ENCODE measurements at places on chromosomes 5 and 9.

- no peak for DNase-seq
These were observed 56.6 kb downstream of the ADAM19 start for GRCh38 chr5:157518963-157519362.

DNA sequence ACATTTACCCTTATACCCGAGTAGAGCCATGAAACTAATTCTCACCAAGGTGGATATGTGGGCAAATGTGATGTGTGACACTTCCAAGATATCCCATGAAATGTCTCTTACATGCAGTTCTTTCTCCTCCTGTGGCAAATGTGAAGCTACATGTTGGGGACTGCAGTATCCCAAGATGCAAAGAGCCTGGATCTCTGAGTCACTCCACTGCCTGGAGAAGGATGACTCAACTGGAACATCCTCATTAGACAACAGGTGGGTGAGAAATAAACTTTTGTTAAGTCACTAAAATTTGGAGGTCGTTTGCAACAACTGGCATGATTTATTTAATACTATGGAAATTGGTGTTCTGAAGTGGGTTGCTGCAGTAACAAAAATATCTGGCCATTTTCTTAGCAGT is 36.5 kb upstream of the TENT4A start:
- no peak for DNase-seq

DNA sequence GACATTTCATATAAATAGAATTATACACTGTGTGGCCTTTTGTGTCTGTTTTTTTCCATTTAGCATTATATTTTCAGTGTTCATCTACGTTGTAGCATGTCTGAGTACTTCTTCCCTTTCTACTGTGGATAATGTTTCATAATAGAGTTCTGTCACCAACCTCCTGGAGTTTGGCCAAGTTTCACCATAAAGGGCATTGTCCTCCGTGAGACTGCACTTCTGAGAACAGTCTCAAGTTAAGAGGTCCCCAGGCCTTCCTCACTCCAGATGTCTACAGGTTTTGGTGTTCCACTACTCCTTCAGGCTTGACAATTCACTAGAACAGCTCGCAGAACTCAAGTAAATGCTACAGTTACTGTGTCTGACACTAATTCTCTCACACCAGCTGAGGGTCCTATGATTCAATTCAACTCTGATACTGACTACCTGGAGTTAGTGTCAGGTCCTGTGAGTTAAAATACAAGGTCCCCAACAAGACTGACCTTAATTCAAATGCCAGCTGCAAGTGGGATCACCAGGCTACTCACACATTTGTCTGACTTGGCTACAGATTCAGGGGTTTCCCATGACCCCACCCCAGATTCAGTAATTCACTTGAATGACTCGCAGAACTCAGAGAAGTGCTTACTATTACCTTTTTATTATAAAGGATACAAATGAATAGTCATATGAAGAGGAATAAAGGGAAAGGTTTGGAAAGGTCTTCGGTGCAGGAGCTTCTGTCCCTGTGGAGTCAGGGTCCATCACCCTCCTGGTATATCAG is 31.1 kb downstream of the SLC35A4 start:
- no peak for DNase-seq

DNA sequence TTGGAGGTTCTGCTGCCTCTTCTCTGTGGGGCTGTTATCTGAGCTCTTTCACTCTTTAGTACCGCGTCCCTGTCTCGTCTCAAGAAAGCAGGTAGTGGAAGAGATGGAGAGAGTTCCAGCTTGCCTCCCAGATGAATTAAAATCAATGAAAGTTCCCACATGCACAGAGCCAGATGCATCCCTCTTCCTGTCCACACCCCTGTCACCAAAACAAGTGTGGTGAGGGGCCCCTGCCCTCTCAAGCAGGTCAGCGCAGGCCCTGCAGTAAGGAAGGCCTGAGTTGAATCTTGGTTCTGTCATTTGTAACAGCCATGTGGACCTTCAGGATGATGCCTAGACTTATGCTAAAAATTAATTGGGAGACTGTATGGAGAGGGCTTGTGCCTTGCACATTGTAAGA is 26.9 kb downstream of the GALNT10 start:
- no peak for DNase-seq

GRCh38 chr5:108661590-108662219 is 86.0 kb upstream of the FER start:
- no peak for DNase-seq

DNA sequence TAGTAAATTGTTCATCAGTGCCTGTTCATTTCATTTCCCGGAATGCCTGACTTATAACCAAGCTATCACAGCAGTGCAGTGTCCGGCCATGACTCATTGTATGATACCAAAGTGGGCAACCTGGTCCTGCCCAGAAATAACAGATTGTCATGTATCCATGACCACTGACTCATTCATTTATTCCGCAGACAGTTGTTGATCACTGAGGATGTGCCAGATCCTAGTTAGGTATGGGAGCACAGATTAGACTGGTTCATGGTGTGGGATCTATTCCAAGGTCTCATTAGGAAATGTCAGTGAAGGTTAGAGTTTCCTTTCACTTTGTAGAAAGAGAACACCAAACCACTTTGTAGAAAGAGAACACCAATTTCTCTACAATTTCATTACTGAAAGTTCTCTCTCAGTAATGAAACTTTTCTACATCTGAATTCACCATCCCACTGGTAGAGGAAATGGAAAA is 8.7 kb downstream of the NREP start:
- DNase-seq, result no peak

DNA sequence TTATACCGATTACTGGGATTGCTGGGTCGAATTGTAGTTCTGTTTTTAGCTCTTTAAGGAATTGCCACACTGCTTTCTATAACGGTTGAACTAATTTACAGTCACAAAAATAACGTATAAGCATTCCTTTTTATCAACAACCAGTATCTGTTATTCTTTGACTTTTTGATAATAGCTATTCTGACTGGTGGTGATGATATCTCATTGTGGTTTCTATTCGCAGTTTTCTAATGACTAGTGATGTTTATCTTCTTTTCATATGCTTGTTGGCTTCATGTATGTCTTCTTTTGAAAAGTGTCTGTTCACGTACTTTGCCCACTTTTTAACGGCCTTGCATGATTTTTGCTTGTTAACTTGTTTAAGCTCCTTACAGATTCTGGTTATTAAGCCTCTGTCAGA is 74.4 kb downstream of the FAM174A start:
- no peak for DNase-seq
